ENCODE measurements at places on chromosomes 13 and 19.

- DNase-seq = no peak
Observed at GRCh38 chr13:110206185-110206584, 100.8 kb downstream of the COL4A1 start.

DNA sequence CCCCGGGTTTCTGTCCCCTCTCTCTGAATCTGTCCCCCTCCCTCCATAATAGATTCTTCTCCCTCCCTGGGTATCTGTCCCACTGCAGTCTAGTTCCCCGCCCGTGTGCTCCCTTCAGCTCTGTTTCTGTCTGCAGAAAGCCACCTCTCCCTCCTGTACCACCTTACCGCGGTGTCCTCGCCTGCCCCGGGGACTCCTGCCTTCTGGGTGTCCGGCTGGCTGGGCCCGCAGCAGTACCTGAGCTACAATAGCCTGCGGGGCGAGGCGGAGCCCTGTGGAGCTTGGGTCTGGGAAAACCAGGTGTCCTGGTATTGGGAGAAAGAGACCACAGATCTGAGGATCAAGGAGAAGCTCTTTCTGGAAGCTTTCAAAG is 1.3 kb downstream of the FCGRT start:
- DNase-seq = peak; percentile 35

DNA sequence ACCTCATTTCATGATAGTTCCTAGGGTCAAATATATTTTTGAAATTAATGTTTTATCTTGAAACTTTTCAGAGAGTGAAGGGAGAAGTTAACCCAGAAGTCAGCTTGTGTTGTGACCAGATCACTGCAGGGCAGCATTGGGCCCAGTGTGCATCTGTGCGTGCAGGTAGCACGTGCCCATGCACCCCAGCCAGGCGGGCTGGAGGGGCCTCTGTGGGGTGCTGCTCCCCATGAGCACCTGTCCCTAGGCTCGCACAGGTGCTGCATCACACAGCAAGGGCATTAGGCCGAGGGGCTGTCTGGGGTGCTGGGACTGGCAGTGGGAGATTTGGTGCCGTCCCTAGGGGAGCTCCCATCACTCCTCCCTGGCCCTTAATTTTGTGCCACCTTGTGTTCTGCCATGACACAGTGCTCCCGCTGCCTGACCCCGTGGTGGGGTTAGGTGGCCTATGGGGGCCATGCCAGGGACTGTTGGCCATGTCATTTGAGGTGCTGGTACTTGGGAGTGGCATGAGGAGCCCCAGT is 13.1 kb downstream of the UPF1 start:
- no peak for DNase-seq

DNA sequence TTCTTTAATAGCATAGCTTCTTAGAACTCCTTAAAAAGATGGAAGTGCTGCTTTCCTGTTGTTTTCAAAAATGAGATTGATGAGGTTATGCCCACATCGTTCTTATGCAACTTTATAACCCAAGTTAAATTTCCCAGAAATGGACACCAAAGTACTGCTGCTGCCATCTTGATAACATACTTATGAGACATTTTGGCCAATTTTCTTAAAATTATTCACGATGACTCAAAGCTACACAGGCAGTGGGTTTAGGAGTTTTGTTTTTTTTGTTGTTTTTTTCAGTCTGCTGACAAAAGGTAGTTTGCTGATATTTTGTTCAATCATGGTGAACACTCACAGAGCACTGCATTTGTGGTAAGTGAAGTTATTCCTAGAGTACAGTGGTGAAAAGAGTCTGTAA is 54.9 kb upstream of the RFC3 start:
- no peak for DNase-seq

GRCh38 chr19:53132141-53132991 is at the start of gene ZNF415:
TSS of gene ZNF415 (minus strand) at chr19:53132910. CDS start at chr19:53122676, 10,234 bp downstream.
- peak; percentile 67 for DNase-seq

DNA sequence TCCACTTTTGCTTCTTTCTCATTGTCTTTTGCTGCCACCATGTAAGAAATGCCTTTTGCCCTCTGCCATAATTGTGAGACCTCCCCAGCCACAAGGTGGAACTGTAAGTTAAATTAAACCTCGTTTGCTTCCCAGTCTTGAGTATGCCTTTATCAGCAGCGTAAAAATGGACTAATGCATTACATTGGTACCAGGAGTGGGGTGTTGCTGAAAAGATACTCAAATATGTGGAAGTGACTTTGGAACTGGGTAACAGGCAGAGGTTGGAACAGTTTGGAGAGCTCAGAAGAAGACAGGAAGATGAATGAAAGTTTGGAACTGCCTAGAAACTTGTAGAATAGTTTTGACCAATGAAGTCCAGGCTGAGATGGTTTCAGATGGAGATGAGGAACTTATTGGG is 115.2 kb downstream of the B3GLCT start:
- no peak for DNase-seq

DNA sequence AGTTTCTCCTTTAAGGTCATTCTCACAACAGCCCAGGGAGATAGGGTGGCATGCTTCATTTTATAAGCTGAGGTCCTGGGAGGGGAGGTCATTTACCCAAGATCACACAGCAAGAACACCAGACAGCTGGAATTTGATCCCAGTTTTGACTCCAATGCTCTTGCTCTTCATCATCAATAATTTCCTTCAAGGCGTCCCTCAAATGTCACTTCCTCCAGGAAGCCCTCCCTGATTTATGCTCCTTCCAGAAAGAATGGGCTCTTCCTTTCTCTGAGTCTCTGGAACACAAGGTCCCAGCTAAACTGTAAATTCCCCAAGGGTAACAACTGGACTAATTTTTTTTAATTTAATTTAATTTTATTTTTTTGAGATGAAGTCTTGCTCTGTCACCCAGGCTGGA is 4.7 kb upstream of the DHX34 start:
- no peak for DNase-seq

GRCh38 chr13:26186118-26186870 is 35.8 kb downstream of the RNF6 start:
- DNase-seq = peak; percentile 89

DNA sequence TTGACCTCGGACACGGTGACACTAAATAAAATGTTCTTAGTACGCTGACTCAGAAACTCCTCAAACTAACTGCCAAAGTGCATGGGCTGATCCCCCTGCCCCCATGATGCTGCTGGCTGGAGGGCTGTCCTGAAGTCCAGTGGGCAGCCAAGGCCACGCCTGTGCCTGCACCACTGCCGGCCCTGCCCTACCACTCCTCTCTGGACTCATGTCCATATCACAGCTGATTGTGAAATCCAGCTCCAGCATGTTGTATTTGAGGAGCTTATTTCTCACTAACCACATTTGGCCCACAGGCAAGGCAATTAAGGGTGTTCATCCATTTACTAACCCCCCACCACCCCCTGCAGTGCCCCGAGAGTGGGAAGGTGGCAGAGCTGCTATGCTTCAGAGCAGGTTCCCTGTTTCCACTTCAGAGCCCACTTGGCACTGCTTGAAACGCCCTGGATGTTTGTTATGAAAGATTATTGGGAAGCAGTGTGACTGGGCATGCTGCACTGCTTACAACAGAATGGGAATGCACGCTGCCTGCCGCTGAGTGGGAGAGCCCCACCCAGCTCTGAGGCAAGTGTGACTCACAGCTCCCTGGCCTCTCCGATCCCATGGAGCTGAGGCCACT is 114.0 kb downstream of the UQCRFS1 start:
- no peak for DNase-seq

DNA sequence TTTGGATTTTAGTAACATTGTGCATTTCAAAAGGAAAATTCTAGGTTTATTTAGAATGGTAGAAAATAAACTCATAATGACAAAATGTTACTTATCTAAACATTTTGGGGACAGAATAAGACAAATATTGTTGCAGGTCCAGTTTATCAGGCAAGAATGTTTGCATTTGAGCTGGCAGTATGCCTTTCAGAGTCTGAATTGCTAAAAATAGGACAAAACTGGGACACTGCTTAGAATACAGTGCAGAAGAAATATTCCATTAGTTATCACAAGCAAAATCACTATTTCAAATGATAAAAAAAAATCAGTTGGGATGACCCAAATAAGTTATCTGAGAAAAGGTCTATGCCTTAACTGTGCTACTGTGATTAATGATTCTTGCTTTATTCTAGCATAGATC is 870.3 kb upstream of the MIR17HG start:
- DNase-seq = no peak

DNA sequence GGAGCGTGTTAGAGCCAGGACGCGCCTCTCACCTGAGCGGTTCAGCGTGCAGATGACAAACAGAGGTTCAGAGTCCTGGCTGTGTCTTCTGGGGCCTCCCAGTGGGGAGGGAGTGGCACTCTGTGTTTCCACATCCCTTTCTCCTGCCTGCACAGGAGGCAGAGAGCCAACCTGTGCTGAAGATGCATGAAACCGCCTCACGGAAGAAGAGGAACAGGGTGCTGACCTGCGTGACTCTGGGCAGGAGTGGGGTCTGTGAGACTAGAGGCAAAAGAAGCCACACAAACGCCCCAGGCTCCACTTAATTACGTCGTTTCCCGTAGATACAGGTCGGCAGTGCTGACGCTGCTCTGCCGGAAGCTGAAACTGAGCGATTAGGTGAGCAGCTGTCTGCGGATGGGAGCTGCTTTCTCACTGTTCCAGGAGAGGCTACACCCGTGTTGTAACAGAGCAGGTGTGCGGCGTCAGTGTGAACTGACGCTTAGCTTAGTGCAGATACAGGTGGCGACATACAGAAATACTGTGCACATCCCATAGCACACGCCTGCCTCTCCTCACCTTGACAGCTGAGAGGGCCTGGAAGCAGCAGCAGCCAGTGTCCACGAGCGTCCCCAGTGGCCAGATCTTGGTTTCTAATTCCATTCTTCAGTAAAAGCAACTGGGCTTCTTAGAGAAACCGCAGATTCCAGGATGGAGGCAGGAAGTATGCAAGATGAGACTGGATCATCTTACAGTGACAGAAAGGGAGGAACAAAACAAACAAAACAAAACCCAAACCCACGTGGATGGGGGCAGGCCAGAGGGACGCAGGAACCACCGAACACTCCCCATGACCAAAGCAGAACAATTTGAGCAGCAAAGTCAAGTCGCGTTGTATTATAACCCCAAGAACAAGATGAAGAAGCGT is 37.7 kb upstream of the MCF2L start:
- DNase-seq = no peak

DNA sequence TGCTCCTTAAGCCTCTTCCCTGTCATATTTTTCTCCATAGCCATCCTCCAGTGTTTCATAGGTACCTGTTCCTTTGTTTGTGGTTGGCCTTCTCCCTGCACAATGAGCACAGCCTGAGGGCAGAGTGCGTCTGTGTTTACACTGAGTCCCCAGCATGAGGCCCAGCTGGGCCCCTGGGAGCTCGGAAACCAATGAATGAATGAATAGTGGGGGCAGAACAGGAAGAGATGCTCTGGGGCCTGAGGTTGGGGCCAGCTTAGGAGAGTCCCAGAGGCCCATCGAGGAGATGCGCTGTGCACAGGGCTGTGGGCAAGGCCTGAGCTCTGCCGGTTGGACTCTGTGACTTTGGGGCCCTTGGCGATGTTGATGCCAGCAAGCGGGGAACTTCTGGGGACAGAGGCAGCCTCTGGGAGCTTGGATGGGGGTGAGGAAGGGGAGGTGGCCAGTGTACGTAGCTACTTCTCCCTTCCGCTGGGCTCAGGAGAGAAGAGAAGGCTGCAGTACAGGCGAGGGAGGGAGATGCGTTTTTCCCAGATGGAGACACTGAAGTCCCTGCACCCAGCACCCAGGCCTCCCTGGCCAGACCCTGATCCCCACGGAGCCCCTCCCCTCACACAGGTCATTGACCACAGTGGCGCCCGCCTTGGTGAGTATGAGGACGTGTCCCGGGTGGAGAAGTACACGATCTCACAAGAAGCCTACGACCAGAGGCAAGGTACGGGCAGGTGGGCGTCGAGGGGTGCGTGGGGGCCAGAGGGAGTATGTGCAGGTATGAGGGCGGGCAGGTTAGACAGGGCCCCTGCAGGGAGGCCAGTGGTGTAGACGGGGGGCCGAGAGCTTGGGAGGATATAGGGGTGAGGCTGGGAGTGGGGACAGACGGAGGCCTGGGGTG is 5.1 kb downstream of the TBCB start:
- peak; percentile 15 for DNase-seq

DNA sequence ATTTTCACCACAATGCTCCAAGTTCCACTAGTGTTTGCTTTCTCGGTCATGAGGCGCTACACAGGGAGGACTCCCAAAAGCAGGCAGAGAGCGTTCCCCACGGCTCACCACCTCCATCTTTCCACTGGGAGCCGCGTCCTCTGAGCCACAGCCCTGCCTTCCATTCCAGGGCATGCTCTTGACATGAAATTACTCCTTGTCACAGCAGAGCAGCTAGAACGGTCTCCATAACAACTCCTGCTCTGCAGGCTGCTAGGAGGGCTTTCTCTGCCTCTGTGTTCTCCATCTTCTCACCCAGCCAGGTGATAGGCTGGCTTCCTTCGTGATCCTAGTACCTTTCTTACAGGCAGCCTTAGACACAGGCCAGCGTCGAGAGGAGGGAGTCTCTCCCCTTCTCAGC is 171.8 kb upstream of the UBL3 start:
- no peak for DNase-seq

DNA sequence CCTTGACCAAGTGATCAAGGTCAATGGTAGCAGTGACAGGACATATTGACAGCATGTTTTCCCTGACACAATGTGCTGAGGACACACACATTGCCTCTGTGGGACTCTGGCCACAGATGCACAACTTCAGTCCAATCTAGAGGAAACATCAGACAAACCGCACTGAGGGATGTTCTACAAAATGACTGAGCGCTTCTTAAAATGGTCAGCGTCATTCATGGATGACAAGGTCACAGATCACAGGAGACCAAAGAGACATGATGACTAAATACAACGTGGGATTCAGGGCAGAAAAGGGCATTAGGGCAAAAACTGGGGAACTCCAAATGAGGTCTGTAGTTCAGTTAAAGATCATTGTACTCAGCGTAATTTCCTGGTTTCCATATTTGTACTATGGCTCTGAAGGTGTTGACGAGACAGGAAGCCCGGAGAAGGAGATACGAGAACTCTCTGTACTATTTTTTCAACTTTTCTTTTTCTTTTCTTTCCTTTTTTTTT is 20.6 kb downstream of the PBX4 start:
- DNase-seq = peak; percentile 74

DNA sequence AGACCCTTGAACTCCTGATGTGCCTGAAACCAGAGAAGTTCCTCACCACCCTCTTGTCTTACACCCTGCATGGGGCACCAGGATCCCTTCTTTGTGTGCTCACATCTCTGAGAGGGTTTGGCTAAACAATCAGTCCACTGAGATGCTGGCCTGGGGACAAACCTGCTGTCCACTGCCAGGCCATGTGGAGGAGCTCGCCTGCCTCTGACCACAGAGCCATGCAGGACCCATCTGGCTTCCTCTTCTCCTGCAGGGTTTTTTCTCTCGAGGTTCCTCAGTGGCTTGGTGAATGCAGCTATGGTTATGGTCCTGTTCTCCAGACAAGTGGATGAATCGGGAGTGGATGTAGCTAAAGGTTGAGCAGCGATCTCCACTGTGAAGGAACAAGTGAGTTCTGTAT is 49.1 kb upstream of the MEDAG start:
- no peak for DNase-seq

- no peak for DNase-seq
Observed at GRCh38 chr19:18746401-18747325, 44.4 kb downstream of the COMP start.

DNA sequence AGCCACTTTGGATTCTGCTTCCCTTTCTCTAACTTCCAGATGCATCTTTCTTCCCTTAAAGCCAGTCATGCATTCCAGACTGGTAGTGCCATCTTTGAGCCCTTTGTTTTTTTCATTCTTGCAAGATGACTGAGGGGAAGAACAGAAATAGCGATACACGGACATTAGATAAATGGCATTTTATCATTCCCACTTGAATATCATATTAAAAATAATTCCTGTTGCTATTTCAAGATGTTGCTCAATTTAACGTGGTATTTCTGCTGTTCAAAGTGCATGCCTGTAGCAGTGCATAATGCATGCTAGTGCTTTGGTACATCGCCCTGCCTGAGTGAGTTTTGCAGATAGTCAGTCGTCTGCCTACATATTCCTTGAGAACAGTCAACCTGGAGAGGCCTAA is 140.6 kb upstream of the FRY start:
- DNase-seq = no peak

All from GM13976 (cell line).